ENCODE measurements at places on chromosomes 3 and 15.

DNA sequence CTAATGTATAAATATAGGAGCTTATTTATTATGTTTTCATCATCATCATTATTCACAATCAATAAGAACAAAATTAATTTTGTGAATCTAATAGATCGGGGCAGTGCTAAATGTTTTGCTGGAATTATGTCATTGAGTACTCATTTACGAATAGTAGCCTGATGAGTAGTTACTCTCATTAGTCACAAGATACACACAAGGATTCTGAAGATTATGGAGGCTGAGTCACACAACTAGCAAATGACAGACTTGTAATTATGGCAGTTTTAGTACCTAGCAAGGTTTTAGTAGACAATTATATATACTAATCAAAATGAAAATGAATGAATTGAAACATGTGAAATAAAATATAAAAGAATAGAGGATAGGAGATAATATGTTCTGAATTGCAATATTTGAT, 954.2 kb downstream of the CADM2 start:
- no peak for DNase-seq

GRCh38 chr3:107436029-107436428, 58.8 kb downstream of the CCDC54 start:
- DNase-seq, result no peak

DNA sequence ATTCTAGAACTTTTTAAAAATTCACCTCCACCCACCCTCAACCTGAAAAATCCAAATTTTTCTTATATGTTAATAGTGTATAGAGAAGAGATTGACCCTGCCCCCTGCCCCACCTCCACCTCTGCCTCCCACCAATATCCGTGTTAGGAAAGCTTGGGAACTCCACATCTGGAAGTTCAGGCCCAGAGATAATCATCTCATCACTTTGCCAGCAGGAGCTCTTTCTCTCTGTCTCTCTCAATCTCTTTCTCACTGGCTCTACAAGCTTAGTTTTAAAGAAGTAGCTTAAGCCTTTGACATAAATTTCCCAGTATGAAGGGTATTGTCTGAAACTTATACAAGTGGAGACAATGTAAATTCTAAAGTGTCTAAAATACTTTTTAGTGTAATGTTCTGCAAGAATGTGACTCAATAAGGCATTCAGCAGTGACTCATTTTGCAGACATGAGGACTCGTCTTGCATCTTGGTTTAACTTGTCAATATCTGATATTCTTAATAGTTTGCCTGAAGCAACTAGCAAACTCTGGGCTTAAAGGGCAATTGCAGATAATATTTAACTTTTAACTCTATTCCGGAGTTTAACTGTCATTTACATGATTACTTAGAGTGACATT, 299.8 kb upstream of the EPHA3 start:
- no peak for DNase-seq

GRCh38 chr15:77838061-77838460, 205.3 kb upstream of the LINGO1 start:
- DNase-seq, result no peak

DNA sequence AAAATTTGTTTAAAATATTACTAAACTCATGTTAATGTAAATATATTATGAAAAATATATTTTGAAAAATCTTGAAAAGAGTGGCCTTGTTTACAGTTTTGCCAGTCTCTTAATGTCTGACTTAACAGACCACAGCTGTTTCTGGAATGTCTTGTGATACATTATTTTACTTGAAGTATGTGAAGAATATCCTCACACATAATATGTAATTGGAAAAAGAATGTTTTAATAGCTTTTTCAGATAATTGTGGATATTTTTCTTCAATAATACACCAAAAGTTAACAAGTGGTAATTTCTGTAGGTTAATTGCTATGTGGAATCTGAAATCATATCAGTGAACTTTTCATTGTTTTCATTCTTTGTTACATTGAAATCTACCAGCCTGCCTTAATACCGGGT, 101.3 kb downstream of the UBE2E2 start:
- DNase-seq, result no peak

- no peak for DNase-seq
Observed at GRCh38 chr15:76162036-76162398, 102.2 kb downstream of the TMEM266 start.

- DNase-seq, result no peak
Observed at GRCh38 chr15:80744826-80745225, 34.3 kb upstream of the CEMIP start.

DNA sequence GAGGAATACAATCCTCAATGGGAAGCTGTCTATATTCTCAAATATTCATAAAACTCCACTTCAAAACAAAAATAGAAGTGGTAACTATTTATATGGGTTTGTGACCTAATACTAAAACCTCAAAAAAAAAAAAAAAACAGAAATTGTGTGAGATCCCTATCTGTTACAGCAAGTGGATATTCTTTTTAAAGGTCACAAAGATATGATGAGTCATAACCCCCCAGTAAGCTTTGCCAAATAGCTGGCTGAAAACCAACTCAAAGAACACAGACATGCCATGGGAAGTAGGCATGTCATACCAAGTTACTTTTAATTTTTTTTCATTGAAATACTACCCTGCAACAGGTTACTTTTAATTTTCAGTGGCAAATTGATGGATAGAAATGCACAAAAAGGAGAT, 62.5 kb downstream of the CBLB start:
- no peak for DNase-seq

- DNase-seq, result no peak
Observed at GRCh38 chr15:61013146-61013545, 216.0 kb downstream of the RORA start.

GRCh38 chr3:57726397-57726796, 29.7 kb upstream of the SLMAP start:
- no peak for DNase-seq

GRCh38 chr15:42233107-42233506, 25.0 kb upstream of the VPS39 start:
- DNase-seq, result no peak

DNA sequence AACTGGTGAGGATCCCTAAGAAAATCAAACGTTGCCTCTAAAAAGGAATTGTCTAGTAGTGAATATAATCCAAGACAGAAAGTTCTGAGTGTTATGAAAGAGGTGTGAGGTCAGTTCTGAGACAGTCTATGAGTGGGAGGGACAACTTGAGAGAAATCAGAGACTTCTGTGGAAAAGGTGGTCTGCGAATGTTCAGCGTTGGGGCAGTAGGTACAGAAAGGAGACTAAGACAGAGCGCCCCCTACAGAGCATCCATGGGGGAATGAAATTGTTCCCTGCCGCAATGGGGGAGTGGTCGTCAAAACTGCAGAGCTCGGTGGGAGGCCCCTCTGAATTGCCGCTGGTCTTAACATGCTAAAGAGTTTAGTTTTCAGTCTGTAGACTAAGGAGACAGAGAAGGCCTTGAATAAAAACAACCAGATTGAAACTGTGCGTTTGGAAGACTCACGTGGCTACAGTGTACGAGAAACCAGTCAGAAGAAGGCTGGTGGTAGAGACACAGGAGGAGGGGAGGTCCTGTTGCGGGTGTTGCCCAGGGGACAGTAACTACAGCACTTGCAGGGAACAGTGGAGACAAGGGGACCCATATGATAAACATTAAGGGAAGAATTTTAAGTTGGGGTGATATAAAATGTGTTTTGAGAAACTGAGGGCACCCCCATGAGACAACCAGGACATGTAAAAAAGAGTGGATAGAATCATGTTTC, 6.9 kb downstream of the TNIK start:
- DNase-seq, result no peak

DNA sequence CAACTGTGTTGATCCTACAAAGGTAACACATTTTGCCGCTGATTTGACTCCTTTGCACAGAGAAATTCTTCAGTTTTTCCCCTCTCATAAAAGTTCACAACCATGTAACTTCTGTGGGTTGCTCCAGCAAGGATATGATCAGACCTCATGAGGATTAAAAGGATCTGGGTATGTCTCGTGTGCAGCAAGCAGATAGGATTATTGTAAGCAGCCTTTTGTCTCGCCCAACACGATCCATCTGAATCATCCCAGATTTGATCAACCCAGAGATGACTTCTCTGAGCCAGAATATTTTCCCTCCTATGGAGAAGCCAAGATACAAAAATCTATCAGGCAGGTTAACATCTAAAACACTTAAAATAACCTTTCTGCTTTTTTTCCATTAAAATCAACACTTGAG, 12.8 kb upstream of the BNIP2 start:
- no peak for DNase-seq

Measured in B cell (primary cell).